A673 (cell line): ENCODE measurements at places on chromosomes 7 and 10. TPM values are rescaled to one million over a fixed set of nuclear protein-coding genes. Genes with fewer than 3 reads are reported as not detected.
A peak's percentile ranks its signal among the peaks of the same experiment; 100 is the strongest.

ANKIB1 gene
- total RNA-seq = 41.2 and 42.1 TPM in 2 replicates

DNA sequence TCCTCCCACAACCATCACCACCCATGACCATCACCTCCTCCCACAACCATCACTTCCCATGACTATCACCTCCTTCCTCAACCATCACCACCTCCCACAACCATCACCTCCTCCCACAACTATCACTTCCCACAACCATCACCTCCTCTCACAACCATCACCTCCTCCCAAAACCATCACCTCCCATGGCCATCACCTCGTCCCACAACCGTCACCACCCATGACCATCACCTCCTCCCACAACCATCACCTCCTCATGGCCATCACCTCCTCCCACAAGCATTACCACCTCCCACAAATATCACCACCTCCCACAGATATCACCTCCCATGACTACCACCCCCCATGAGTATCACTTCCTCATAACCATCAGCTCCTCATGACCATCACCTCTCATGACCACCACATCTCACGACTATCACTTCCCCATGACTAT lies 52.2 kb downstream of the PDGFA start:
- DNase-seq = no peak

GRCh38 chr10:50855461-50855860 lies 30.0 kb downstream of the A1CF start:
- DNase-seq = no peak

DNA sequence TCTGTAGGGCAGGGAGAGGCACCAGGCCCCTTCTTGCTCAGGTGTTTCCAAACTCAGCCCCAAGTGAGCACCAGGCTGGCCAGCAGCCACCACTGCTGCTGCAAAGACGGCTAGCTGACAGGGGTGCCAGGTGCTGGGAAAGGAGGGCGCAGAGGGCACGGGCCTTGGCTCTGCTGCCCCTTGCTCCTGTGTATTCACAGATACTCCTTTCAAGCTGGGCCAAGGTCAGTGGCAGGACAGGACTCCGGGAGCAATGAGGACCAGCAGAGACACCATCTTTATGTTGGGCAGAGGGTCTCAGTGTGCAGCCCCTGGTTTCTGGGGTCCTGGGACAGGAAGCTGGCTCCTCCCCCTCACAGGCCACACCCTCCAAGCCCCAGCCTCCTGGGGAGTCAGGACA lies 110.1 kb downstream of the SMURF1 start:
- DNase-seq = no peak

GRCh38 chr7:81499262-81500116 lies 270.4 kb downstream of the HGF start:
- DNase-seq = peak; percentile 93

GRCh38 chr10:25176421-25176968 lies 1.7 kb downstream of the GPR158 start:
- DNase-seq = no peak

MSMB gene
- total RNA-seq = not detected in 2 replicates

SSMEM1 gene
- not detected in 2 replicates for total RNA-seq

TAC1 gene
- 0.76 and 1.1 TPM in 2 replicates for total RNA-seq

DNA sequence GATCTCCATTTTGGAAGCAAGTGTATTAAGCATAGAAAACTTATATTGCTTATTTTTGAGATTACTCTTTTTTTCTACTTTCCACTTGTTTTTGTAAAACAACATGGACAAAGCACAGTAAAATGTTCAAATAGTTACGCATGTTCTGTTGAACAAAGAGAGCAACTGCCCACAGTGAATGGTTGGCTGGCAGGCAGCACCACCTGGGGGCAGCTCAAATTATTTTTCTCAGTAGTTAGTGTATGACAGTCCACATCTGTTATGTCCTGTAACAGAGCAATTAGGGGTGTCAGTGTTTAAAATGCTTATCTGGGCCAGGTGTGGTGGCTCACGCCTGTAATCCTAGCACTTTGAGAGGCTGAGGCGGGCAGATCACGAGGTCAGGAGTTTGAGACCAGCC lies 46.1 kb upstream of the CACUL1 start:
- DNase-seq = peak; percentile 15

- no peak for DNase-seq
Measured at GRCh38 chr7:148031811-148032210, 558.8 kb upstream of the C7orf33 start.

GRCh38 chr7:151408839-151409666 lies 785 bp downstream of the WDR86 start:
- DNase-seq = no peak

- no peak for DNase-seq
Measured at GRCh38 chr7:3196629-3197400, 104.2 kb upstream of the SDK1 start.

DNA sequence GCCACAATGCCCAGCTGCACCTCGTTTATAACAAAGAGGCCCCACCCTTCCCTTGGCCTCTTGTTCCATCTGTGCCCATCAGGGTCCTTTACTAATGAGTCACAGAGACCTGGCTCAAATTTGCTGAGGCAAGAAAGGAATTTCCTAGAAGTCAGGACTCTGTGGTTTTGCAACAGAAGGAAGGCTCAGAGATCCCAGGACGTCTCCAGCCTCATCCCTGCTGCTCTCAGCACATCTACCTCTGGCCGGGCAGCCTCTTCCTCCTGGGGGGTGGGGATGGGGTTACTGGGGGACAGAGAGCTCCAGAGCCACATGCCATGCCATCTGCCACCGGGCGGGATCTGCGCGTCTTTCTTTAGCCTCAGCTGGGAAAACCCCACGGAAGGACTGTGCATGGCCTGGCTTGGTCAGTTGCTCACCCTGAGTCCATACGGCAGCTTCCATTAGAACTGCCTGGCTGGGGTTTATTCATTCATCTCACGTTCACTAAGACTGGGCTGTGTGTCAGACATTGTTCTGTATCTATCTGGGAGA lies 41.9 kb upstream of the PSMG3 start:
- no peak for DNase-seq

CTNNA3 gene
- total RNA-seq = not detected in 2 replicates

GRCh38 chr7:31126976-31127375 lies 74.9 kb downstream of the ADCYAP1R1 start:
- DNase-seq = peak; percentile 32

VIPR2 gene
- not detected in 2 replicates for total RNA-seq

CCNJ gene
- total RNA-seq = 22.0 and 25.6 TPM in 2 replicates

DNA sequence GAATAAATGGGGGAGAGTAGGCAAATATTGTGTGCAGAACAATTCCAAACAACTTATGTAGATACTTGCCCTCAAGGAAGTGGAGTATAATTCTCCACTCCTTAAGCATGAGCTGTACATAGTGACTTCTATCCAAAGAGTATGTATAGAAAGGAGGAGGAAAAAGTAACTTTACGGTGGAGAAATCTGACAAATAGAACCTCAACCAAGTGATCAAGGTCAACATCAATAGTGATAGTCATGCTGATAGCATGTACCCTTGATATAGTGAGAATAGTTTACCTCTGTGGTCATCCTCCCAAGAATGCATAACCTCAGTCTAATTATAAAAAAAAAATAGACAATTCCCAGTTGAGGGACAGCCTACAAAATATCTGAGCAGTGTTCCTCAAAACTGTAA lies 89.1 kb upstream of the NANOS1 start:
- DNase-seq = no peak

NXPH1 gene
- total RNA-seq = not detected in 2 replicates

DNA sequence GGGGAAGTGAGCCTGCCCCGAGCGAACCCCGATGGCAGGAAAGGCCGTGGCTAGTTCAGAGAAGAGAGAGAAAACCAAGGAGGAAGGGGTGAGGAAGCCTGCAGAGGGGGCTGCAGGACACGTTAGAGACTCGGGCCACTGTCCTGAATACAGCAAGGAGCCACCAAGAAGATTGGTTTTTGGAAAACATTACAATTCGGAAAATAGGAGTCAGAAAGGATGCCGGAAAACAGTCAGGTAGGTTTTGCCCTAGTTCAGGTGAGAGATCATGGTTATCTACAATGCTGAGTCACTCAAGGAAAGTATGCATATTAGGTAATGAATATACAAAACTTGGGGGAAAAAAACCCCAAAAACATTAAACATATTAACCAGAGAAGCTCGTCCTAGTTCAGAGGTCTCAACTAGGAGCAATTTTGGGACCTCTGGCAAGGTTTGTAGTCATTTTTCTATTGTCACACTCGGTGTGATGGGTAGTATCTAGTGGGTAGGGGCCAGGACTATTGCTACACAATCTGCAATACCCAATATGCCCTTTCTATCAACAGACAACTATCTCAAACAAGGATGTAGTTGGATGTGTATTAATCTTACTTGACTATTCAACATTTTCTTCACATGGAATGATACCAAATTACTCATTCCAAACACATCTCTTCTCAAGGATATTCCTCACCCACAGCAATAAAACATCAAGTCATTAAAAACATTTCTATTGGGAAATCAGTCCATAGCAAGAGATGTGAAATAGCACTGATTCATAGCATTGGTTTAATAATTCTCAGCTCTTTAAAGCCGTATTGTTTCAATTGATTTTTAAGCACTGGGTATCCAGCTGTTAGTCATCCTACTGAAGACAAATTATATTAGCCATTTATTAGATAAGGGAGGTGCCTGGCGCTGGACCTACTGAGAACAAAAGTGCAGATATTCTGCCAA lies 74.4 kb upstream of the RSU1 start:
- DNase-seq = peak; percentile 77

GRCh38 chr10:116005301-116005700 lies 267.7 kb downstream of the GFRA1 start:
- no peak for DNase-seq

- DNase-seq = no peak
Measured at GRCh38 chr10:93493162-93493561, 3.2 kb upstream of the CEP55 start.

- DNase-seq = no peak
Measured at GRCh38 chr10:8640878-8641277, 586.4 kb downstream of the GATA3 start.

DNA sequence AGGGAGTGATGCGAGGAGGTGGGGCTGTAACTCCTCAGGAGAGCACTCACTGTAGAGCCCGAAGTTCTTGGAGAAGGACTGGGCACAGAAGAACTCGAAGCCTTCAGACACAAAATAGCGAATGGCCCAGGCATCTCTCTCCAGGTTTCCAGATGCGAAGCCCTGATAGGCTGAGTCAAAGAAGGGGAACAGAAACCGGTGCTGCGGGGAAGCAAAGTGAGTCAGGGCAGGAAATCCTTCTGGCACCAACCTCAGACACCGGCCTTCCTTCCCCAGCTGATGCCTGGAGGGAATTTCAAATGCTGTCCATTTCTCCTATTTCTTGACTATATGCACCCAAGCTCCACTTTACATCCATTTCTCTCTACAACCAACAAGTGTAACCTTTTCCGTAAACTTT lies 26.8 kb downstream of the GOT1 start:
- no peak for DNase-seq

CALD1 gene
- total RNA-seq = 47.9 and 48.0 TPM in 2 replicates

SLC29A3 gene
- 6.1 and 6.6 TPM in 2 replicates for total RNA-seq

PNLIPRP2 gene
- not detected in 2 replicates for total RNA-seq

GRCh38 chr10:69475433-69475830 lies 24.2 kb downstream of the TSPAN15 start:
- DNase-seq = no peak

DNA sequence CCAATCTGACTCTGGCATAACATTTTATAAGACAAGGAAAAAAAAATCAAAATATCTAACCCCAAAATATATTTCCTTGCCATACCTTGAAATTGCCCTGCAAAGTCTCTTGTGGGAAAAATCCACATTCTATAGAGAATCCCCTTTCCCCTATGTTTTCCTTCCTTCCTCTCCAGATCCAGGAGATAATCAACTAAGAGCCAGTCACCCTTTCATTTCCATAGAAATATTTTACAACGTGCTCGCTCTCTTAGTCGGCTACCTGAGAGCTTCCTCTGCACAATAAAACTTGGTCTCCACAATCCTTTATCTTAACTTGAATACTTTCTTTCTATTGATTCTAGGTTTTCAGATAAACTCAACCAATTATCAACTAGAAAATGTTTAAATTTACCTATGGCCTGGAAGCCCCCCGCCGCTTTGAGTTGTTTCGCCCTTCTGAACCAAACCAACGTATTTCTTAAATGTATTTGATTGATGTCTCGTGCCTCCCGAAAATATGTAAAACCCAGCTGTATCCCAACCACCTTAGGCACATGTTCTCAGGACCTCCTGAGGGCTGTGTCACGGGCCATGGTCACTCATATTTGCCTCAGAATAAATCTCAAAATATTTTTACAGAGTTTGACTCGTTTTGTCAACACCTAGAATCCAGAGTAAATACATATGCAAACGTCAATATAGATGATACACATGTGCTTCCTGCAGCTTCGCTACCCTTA lies 869 bp downstream of the PSAP start:
- no peak for DNase-seq

GRCh38 chr10:129949891-129950291 lies 14.2 kb downstream of the EBF3 start:
- peak; percentile 97 for DNase-seq

GRCh38 chr7:5425507-5426225 lies 2.0 kb upstream of the TNRC18 start:
- DNase-seq = peak; percentile 94

- no peak for DNase-seq
Measured at GRCh38 chr10:132076578-132077081, 10.9 kb downstream of the JAKMIP3 start.

BICC1 gene
- total RNA-seq = 1.6 and 2.2 TPM in 2 replicates

- peak; percentile 52 for DNase-seq
Measured at GRCh38 chr7:46534664-46535588, 613.9 kb upstream of the IGFBP3 start.

GRCh38 chr7:28469562-28469961 lies 57.2 kb downstream of the CREB5 start:
- no peak for DNase-seq

- DNase-seq = no peak
Measured at GRCh38 chr7:24463474-24463873, 109.8 kb upstream of the PALS2 start.

GRCh38 chr10:75828413-75828812 lies 397.0 kb downstream of the LRMDA start:
- DNase-seq = no peak

DNA sequence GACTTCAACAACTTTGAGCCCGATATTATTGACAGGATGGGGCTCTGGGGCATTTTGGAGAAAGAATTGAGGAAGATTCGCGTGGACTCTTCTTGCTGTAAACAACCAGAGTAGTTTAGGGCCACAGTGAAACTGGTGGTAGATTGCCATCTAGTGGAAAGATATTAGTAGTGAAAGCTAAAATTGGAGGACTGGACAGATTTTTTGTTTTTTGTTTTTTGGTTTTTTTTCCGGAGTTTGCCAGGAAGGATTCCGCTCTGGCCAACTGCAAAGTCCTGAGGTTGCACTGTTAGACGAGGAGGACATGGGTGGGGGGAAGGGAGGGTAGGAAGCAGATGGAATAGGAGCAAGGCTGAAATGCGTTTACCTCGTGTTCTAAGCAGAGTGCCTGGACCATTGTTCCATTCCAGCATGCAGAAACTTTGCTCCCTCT lies 11.7 kb downstream of the NOBOX start:
- peak; percentile 78 for DNase-seq

- no peak for DNase-seq
Measured at GRCh38 chr7:17020250-17020649, 138.5 kb upstream of the AGR3 start.
